Transverse colon (tissue), 4 donors: ENCODE measurements at places on chromosomes 4 and X. TPM values are rescaled to one million over a fixed set of nuclear protein-coding genes. Genes with fewer than 3 reads are reported as not detected.

GRCh38 chrX:19358521-19358920 lies 14.8 kb downstream of the PDHA1 start:
- no peak for DNase-seq
- no peak overlapping the region for H3K4me3 ChIP-seq
- H3K4me1 ChIP-seq, result no peaks in the 10 kb centered on the region
- no peak overlapping the region for H3K27ac ChIP-seq
- peaks cover 11% of the 10 kb centered on the region for H3K36me3 ChIP-seq

- H3K4me1 ChIP-seq, result no peaks in the 10 kb centered on the region
- H3K4me3 ChIP-seq, result no peak overlapping the region
- no peaks in the 10 kb centered on the region for H3K36me3 ChIP-seq
- no peak for DNase-seq
- H3K27me3 ChIP-seq, result no peaks in the 10 kb centered on the region
- H3K27ac ChIP-seq, result no peak overlapping the region
These were observed 247.3 kb downstream of the SPATA18 start for GRCh38 chr4:52298444-52298843.

GRCh38 chr4:8547108-8547911 lies 32.9 kb upstream of the GPR78 start:
- DNase-seq, result no peak
- H3K27me3 ChIP-seq, result no peaks in the 10 kb centered on the region
- no peak overlapping the region for H3K27ac ChIP-seq

- no peak for DNase-seq
- H3K27ac ChIP-seq, result no peak overlapping the region
- H3K4me3 ChIP-seq, result no peak overlapping the region
- H3K4me1 ChIP-seq, result no peaks in the 10 kb centered on the region
- H3K36me3 ChIP-seq, result no peaks in the 10 kb centered on the region
These were observed 1029.7 kb upstream of the TENM3 start for GRCh38 chr4:181213551-181213950.

- H3K4me3 ChIP-seq, result no peak overlapping the region
- H3K4me1 ChIP-seq, result no peaks in the 10 kb centered on the region
- no peak overlapping the region for H3K27ac ChIP-seq
- no peaks in the 10 kb centered on the region for H3K36me3 ChIP-seq
These were observed 79.4 kb upstream of the EFNB1 start for GRCh38 chrX:68749426-68749825.

The TMEM150C gene
- not detected for total RNA-seq

The TLR7 gene
- 0.95 TPM for total RNA-seq

The HSD17B13 gene
- 1.9 TPM for total RNA-seq

The NSUN7 gene
- 8.1 TPM for total RNA-seq
